ENCODE measurements at places on chromosomes 12 and 14.

DNA sequence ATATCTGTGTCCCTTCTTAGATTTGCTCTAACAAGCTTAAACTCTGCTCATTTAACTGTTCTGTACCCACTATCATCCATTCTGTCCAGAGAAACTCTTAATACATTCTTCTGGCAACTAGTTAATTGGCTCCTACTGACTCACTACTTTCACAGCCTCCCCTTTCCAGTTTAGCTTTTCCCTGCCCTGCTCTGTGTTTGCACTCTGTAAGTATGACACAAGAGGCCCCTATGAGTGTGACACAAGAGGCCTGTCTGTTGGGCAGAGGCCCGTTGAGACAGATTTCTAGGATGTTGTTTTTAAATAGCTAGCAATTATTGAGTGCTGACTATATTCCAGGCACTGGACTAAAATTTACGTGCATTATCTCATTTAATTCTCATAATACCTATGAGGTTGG, 246.0 kb upstream of the DAAM1 start:
- no peak for DNase-seq

GRCh38 chr12:46523863-46524770, 151.5 kb upstream of the SLC38A2 start:
- no peak for DNase-seq

DNA sequence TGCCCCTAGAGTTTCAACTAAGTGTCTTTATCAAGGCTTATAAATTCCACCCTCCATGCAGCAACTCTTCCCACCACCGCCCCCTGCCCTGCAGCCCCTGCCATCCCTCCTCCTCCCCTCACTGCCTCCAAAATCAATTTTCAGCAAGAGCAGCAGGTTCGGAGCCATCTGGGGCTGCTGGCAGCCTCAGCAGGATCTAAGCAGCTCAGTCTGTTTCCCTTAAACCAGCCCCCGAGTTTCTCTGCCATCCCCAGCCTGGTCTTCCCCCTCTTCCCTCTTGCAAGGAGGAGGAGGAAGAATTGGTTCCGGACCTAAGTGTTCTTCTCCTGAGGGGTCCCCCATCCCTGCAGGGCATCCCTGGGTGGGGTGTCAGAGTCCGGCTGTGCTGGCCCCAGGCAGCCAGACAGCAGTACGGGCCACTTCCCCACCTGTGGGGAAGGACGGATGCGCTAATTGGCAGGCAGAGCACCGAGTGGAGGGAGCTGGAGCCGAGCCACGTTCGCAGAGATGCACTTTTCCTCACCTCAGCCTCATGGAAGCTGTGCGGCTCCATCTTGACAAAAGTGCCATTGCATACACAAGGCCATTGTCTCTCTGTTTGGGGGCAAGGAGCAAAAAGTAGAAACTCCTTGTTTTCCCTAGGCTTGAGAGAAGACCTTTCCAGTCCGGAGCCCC, 189.3 kb downstream of the KCNA5 start:
- DNase-seq = no peak

- no peak for DNase-seq
Measured at GRCh38 chr12:95738024-95738611, 52.4 kb downstream of the NTN4 start.

GRCh38 chr14:103386713-103387329, 1.6 kb downstream of the MARK3 start:
- no peak for DNase-seq

GRCh38 chr14:90570461-90570860, 173.6 kb downstream of the CALM1 start:
- DNase-seq = no peak

GRCh38 chr12:80053051-80053790, 46.1 kb upstream of the OTOGL start:
- DNase-seq = no peak

GRCh38 chr14:83558946-83559345, 1971.0 kb upstream of the FLRT2 start:
- DNase-seq = no peak

DNA sequence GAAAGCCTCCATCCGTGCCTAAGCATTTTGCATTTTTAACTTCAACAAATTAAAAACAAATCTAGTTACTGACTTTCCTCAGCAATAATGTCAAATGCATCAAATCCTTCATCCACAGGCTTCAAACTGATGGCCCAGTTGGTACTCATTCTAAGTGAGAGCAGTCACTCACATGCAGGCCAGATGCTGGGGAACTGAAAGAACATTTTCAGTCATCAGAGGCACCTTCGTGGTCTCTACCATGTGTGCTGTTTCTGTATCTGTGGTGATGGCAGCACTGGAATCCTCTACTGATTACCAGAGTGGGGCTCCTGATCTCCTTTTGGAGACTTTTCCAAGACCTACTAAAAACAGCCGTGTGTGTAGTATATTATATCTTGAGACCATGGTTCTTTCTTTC, 145.2 kb downstream of the PRIMA1 start:
- no peak for DNase-seq

GRCh38 chr12:64256166-64256800, 34.2 kb upstream of the KICS2 start:
- DNase-seq = no peak

GRCh38 chr12:22990501-22990900, 365.5 kb downstream of the ETNK1 start:
- no peak for DNase-seq

DNA sequence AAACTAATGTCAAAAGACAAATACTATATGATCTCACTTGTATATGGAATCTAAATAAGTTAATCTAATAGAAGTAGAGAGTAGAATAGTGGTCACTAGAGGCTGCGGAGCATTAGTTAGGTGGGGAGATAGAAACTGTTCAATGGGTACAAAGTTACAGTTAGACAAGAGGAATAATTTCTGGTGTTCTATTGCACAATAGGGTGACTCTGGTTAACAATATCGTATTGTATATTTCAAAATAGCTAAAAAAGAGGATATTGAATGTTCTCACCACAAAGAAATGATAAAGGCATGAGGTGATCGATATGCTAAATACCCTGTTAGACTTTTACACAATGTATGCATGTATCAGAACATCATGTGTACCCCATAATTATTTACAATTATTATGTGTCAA, 42.9 kb downstream of the IGF1 start:
- DNase-seq = no peak

Data from stimulated activated CD4-positive, alpha-beta T cell treated with anti-CD3 and anti-CD28 coated beads, Interleukin-15, amount 100 ng/mL, for 1 hour (primary cell).